ENCODE measurements at places on chromosomes 3 and 15.
A peak's percentile ranks its signal among the peaks of the same experiment; 100 is the strongest.

GRCh38 chr15:58748040-58748851, 1.3 kb downstream of the ADAM10 start:
- DNase-seq, result no peak

DNA sequence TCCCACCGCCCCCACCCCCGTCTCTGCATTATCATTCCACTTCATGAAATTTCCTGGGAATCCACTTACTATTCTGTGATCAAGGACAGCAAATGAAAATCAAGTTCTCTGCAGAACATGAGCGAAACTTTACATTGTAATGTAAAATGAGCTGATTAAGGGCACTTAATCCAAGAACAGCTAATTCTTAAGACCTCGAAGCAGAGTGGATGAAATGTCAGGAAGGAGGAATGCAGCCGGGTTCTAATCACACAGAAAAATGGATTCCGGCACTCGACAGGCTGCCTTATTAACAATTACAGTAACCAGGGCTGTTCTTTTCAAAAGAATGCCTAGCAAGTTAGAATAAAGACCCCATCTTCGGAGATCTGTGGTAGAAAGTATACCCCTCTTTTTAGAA, 57.5 kb downstream of the RFTN1 start:
- no peak for DNase-seq

DNA sequence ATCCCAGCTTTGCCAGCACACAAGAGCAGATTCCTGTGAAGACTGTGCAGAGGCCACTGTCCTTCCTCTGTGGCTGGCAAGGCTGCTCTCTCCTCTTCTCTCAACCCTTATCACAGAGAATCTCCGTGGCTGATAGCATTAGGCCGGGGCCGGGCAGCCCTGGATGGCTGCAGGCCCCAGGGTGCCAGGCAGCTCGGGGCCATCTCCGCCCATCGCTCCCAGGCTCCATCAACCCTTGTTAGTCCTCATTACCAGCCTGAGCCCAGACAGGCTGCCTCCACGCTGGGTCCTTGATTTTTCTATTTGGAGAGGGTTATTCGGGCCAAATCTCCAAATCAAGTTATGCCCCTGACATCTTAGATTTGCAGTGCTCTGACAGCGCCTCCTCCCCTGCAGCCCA, 39.1 kb downstream of the MRPL46 start:
- DNase-seq, result no peak

- DNase-seq, result no peak
Observed at GRCh38 chr3:67018789-67019526, 20.9 kb downstream of the KBTBD8 start.

DNA sequence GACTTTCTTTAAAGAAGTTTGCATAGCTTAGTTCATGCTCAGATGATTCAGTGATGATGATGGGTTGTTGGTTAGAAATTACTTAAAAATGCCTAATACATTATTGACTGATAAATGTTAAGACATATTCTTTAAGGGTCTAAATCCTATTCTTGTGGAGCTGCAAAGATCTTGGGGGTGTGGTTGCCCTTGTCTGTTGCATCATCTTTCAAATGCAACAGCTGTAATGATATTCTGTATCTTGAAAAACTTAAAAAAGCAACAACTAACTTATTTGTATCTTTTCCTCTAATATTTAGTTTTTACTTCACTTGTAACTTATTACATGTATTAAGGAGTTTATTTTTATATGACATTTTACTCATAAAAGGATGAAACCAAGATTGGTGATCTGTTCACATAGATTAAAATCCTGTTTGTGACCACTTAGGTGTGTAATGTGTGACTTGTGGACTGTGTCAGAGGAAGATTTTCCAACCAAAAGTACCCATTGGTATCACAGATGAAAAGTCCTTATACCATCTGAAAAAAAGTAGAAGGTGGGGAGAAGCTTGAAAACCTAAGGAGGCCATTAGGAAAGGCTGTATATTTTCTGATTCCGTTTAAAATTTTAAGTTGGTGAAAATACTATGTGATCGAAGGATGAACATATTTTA, 142.8 kb downstream of the IGF1R start:
- no peak for DNase-seq

DNA sequence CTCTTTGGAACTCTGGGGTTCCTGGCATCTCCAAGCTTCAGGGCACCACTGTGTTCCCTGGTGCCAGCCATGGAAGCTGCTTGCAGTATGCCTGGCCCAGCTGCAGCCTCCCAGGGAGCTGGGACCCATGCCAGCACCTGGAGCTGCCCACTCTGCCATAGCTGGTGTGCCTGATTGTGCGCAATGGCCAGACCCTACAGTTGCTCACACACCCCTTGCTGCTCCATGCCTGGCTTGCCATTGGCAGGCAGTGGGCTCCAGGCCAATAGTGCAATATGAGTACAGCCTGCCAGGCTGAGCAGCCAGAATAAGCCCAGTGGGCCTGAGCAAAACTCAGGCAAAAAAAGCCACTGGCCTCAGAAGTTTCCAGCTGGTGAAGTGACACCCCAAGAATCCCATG, 43.8 kb upstream of the LRRFIP2 start:
- DNase-seq, result no peak

GRCh38 chr15:67922971-67923945, 83.4 kb upstream of the RNU6-1 start:
- no peak for DNase-seq

DNA sequence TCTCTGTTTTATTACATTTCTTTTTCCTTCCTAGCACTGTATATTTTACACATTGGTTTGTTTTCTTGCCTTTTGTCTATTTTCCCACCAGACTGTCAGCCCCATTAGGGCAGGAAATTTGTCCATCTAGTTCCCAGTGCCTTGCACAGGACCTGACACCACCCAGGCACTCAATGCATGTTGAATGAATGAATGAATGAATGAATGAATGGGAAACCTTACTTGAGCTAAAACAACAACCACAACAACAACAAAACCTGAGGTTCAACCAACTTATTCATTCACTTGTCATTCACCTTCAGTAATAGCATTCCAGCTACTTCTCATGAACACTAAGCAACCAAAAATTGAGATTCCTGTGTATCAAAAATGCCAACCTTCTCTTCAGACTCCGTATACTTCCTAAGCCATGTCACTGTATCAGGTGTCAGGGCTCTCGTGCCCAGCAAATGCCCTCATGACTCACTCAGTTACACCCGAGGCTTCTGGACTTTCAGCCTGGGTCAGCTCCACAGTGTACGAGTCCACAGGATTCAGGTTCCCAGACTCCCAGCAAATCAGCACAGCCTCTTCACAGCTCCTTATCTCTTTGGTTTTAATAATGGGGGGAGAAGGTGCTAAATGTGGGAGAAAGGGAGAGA, 37.3 kb downstream of the FSD2 start:
- DNase-seq, result no peak

GRCh38 chr3:112047264-112047663, 12.7 kb downstream of the TMPRSS7 start:
- no peak for DNase-seq

DNA sequence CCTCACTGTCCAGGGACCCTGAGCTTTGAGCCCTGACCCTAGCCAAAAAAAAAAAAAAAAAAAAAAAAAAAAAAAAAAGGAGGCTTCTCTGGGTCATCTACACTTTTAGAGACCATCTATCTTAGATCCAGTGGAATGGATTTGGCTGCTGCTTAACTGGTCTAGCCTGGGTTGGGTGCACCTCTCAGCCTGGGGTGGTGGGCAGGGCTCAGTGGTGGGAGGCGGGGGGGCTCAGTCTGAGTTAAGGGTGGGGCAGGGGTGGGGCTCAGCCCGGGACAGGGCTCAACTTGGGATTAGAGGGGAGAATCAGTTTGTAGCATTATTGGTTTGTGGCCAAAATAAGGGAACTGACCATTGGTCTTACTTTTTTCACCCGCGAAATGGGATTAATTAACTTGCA, 139.2 kb downstream of the TPRA1 start:
- no peak for DNase-seq

DNA sequence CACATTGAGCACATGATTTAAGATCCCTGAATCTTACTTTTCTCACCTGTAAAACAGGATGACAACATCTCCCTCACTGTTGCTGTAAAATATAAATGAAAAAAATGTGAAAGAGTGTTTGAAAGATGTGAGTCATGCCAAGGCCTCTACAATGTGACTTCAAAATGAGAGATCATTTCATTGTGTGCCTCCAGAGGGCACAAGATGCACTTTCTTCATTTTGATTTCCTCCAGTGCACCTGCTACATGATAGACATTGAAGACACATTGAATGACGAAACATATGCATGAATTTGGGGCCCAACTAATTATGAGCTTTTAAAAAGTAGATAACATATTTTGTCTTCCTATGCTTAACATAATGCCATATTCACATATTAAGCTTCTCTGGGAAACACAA, 170.3 kb downstream of the MOBP start:
- no peak for DNase-seq

GRCh38 chr3:12060139-12060845, 56.1 kb downstream of the SYN2 start:
- no peak for DNase-seq

DNA sequence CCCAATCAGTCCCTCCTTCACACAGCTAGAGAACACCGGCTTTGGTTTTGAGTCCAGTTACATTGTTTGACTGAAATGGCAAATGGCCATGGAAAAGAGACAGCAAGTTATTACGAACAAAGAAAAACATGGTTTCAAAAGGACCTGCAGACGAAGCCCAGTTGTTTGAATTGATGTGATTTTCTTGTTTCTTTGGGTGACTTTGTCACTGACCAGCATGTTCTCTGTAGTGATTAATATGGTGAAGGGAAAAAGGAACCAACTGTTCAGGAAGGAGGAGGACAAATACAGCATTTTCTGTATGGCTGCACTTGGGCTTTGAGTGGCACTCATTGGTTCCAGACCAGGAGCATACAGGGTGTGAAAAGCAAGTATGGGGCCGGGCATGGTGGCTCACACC, 217.4 kb upstream of the TPM1 start:
- DNase-seq, result no peak

- DNase-seq, result no peak
Observed at GRCh38 chr3:29559741-29560465, 279.0 kb downstream of the RBMS3 start.

GRCh38 chr3:196219194-196219969, 3.0 kb downstream of the SLC51A start:
- peak; percentile 36 for DNase-seq

GRCh38 chr3:135706758-135707375, 258.7 kb upstream of the PPP2R3A start:
- DNase-seq, result no peak

- DNase-seq, result no peak
Observed at GRCh38 chr15:48462688-48463087, 131.5 kb downstream of the DUT start.

GRCh38 chr3:32048487-32049182, 57.8 kb upstream of the GPD1L start:
- no peak for DNase-seq

DNA sequence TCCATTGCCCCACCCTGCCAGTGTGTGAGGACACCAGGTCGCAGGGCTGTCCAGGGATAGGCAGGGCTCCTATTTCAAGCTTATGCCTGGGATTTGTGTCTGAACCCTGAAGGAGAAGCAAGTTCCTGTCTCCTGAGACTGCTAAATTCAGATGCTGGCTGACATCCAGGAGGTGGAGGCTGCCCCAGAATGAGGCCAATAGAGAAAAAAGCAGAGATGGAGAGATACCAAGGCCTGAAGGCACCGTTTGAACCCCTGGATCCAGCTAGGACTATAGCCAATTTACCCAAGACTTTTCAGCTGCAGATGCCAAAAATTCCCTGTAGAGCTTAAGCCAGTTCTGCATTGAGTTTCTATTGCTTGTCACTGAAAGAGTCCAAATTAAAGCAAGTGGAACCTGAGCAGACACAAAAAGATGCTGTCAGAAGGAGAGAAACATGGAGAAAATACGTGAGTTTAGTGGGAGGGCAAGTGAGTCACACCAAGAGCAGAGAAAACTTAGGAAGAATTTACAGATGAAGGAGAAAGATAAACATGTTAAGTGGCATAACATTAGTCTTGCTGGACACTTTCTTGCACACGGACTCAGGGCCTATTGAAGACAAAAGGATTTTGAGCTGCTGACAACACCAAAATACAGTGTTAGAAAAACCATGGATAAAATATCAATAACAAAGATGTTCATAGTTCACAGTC, 148.6 kb downstream of the CNTN3 start:
- DNase-seq, result no peak

DNA sequence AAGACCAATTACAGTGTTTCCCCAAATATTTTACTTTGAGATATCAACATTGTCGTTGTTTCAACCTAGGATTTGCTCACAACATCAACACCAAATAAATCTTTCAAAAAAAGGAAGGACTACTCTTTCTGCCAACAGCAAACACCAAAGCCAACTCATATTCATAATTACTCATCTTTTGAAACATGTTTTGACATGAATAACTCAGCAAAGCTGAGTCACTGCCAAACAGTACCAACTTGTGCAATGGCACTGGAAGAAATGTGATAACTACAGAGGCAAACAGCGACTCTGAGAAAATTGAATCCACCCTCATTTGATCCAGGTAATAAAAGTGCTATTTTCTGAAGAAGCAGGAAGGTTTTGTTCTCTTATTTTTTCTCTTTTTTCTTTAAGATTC, 67.2 kb downstream of the PEX5L start:
- no peak for DNase-seq

DNA sequence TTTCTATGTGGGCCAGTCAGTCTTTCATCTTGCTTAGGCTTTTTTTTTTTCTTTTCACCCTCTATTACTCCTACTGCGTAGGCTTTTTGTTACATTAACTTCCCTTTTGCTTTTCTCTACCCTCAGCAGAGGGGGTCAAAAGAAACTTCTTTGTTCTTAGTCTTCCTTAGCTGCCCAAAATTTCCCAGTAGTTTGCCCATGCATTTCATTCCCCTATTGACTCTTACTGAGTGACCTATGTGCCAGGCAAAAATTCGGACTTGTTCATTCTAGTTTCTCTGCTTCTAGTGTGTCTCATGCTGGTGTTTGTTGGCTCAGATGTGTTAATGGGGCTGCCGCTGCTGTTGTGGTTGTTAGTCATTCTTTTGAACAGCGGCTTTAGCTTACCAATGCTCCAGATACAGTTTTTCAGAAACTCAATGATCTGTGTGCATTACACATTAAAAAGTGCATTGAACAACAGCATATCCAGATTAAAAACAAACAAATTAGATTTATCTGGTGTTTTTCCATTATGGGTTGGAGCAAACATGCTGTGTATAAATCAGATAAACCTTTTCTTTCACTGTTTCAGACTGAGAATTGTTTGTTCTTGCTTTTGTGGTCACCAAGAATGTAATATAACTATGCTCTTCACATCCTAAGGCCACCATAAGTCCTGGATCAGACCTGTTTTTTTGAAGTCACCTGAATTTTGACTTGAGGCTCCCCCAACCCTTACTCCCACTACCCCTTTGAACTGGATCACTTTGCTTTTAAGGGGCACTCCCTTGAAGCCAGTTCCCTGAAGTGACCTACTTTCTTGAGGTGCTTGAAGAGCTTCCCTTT, 43.1 kb downstream of the PDE8A start:
- DNase-seq, result no peak

GRCh38 chr3:183275937-183276336, 22.9 kb downstream of the B3GNT5 start:
- DNase-seq, result no peak

- no peak for DNase-seq
Observed at GRCh38 chr15:36666228-36666905, 86.9 kb downstream of the CDIN1 start.

All from activated naive CD4-positive, alpha-beta T cell (primary cell).